ENCODE measurements at places on chromosomes 3 and 15. TPM values are rescaled to one million over a fixed set of nuclear protein-coding genes. Genes with fewer than 3 reads are reported as not detected.

SKIC8 gene
- total RNA-seq = 47.0 TPM

DISP2 gene
- total RNA-seq = 1.0 TPM

- DNase-seq = no peak
Observed at GRCh38 chr15:78343276-78344060, 3.3 kb downstream of the CRABP1 start.

DNA sequence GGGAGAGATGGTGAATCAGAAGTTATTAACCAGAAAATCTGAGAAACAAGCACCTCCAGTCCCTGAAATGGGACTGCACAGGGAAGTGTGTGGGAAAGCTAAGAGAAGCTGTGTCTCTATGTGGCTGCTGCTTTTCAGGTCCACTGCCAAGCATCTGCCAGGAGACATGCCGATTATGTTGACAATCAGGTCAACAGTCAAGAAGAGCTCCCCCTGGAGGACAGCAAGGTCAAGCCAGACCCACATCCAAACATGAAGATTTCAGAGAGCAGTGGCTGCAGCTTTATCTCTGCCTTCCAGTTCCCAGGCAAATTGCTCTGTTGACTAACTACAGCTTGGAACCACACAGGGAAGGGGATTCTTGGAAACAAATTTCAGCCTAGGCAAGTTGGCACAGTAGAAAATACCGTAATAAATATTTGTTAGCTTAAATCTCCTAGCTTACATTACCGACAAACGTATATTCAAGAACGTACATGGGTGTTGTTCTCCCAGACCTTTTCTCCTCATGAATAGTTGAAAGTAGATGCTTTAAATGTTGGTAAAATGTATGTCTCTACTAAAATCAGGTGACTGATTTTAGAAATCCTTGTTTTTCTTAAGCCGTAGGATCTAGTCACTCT is 394.5 kb upstream of the RARB start:
- DNase-seq = peak; percentile 93

- DNase-seq = peak; percentile 95
Observed at GRCh38 chr3:55484801-55485791, 2.0 kb downstream of the WNT5A start.

ARPP21 gene
- not detected for total RNA-seq

GRCh38 chr15:44327578-44327977 is 39.1 kb downstream of the GOLM2 start:
- no peak for DNase-seq

DNA sequence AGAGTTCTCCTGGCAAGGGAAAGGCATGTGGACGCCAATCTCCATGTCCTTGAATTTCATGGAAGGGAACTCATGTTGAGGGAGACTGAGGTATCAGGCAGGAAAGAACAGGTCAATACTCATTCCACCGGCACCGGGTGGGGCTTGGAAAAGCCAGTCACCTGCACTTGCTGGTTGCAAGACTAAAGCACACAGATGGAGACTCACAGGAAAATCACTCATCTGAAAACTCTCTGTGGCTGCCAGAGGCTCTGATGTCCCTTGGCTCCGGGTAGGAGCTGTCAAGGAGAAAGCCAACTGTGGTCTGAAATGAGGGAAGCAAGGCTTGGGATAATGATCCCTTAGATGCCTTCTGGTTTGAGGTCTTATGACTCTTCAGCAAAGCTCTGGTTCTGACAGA is 8.7 kb upstream of the CGNL1 start:
- DNase-seq = no peak

HRG gene
- not detected for total RNA-seq

- no peak for DNase-seq
Observed at GRCh38 chr3:175255698-175256097, 396.6 kb downstream of the NAALADL2 start.

DNA sequence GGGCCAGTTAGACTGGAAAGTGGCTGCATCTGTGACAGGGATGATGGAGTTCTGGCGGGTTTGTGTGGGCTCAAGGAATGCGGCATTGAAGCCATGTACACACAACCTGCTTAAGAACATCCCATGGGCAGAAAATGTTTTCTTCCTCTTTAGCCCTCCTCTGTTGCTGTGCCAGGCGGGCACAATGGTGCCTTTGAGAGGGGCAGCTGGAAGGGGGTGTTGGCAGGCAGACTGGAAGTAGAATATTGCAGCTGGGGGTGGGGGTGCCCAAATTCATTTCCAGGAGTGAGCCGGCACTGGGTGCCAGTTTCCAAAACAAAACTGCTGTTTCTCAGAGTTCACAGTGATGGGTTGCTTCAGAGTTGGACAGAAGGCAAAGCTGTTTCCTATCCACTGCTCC is 91.8 kb upstream of the ETV5 start:
- DNase-seq = no peak

GJD2 gene
- total RNA-seq = 0.27 TPM

ARGFX gene
- not detected for total RNA-seq

SMCO1 gene
- not detected for total RNA-seq

- no peak for DNase-seq
Observed at GRCh38 chr15:90851940-90852339, 16.4 kb upstream of the FURIN start.
